ENCODE measurements at places on chromosomes 6 and 20.
A peak's percentile ranks its signal among the peaks of the same experiment; 100 is the strongest.

DNA sequence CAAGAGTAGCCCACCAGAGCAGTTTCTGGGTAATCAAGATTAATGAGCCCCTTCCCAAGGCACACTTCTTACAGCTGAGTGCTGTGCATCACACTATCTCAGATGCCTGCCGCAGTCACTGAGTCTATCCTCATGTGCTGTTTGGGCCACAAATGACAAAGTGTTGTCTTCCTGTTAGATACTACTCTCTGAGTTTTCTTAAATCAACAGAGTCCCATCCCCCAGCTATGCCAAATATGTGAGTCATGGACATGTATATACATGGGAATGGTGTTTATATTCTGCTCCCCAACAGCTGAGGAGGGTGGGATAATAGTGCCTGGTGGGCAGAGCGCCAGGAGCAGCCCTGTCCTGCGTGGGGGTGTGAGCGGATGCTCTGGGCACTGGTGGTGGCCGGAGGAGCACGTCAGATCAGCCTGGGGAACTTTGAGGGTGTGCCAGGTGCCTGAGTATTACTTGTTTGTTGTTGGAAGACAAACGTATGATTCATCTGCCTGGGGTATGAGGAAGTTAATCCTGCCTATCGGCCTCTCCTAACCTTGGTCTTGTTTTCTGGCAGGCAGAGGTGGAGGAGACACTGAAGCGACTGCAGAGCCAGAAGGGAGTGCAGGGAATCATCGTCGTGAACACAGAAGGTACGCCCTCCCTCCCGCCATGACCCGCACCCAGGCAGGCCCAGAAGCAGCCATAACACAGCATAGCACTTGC, 9.6 kb downstream of the DYNLRB1 start:
- no peak for DNase-seq

GRCh38 chr6:86016077-86016476, 373.4 kb upstream of the SYNCRIP start:
- no peak for DNase-seq

DNA sequence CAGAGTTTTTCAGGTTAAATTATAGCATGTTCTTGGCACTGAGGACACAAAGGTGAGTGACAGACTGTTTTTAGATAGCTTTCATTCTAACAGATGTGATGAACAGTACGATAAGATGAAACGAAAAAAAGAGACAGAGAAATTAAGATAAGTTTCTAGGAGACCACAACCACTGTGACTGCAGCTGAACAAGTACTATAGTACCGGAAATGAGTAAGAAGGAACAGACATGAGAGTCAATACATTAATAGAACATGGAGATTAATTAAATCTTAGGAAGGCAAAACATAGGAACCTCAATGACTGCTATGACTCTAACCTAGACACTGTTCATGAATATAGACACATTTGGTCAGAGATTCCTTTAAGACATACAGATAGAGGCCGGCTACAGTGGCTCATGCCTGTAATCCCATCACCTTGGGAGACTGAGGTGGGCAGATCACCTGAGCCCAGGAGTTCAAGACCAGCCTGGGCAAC, 40.2 kb downstream of the HBS1L start:
- no peak for DNase-seq

- DNase-seq, result no peak
Observed at GRCh38 chr6:131216246-131216645, 81.0 kb downstream of the AKAP7 start.

DNA sequence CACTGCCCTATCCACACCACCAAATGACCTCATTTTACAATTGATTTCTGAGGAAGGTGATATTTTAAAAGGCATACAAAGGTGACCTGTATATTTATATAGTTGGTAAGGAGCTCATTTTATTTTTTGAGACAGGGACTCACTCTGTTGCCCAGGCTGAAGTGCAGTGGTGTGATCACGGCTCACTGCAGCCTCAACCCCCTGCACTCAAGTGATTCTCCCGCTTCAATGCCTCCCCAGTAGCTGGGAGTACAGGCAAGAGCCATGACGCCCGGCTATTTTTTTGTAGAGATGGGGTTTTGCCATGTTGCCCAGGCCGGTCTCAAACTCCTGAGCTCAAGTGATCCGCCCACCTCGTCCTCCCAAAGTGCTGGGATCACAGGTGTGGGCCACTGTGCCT, 13.0 kb downstream of the NCOA5 start:
- no peak for DNase-seq

DNA sequence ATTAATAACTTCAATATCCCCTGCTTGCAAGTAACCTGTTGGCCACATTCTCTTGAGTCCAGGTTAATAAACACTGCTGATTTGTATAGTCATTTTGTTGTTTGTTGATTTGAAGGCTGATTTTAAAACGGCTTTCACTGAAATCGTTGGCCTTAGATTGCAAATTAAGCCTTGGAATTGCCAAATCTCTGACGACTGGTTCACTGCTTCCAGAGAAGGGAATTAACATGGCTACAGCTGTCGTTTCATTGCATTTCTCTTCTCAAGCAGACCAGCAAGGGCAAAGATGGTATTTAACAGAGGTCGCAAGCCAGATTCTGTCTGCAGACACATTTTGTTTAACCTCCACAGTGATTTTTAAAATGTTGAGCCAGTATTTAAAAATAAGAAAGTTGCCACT, 470.9 kb downstream of the TFAP2A start:
- no peak for DNase-seq

DNA sequence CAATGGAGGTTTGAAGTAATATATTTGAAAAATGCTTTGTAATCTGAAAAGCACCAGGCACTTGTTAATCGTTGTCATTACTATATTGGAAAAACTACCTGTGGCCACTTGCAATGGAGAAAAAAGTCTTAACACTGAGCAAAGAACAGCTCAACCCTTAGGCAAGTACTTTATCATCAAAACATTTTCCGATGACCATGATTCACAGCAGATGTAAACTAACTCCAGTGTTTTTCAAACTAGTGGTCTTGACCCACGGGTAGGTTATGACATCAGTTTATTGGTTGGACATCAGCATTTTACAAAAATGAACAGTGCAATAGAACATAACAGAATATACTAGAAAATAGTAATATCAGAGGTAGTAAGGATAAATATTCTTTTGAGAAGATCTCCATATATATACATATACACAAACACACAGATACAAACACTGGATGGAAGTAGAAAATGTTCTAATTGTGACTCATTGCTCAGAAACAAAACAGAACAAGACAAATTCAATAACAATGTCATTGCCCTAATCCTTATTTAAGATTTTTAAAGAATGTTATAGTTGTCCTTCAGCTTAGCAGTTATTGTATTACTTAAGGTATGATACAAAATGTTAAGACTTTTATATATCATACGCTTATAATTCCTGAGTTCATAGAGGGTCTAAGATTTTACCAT, 123.0 kb downstream of the PLCB1 start:
- DNase-seq, result no peak

GRCh38 chr6:3386374-3386857, 70.4 kb downstream of the SLC22A23 start:
- DNase-seq, result no peak

- no peak for DNase-seq
Observed at GRCh38 chr20:64100946-64101688, 6.2 kb downstream of the NPBWR2 start.

GRCh38 chr6:78810698-78811097, 56.7 kb upstream of the IRAK1BP1 start:
- no peak for DNase-seq

- peak; percentile 87 for DNase-seq
Observed at GRCh38 chr20:5393218-5393870, 76.6 kb upstream of the PROKR2 start.

DNA sequence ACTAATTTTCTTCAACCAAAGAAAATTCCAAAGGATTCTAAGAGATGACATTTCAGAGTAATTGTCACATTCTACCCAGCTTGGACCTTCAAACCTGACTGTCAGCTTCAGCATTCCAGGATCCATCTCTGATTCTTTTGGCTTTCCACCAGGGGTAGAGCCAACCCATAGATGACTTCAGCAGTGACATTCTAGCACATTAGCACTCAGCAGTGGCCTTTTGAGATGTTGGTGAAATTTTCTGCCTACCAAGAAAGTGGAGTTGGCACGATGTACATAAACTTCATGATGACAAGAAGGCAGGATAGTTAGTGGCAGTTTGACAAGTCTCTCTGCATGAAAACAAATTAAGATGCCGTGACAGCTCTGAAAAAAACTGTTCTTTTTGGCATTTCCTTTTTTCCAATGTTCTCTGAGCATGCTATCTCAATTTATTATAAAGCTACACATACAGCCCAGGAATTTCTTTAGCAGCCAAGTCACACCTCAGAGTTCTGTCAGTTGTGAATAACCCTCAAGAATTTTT, 466.5 kb upstream of the RNF217 start:
- no peak for DNase-seq

DNA sequence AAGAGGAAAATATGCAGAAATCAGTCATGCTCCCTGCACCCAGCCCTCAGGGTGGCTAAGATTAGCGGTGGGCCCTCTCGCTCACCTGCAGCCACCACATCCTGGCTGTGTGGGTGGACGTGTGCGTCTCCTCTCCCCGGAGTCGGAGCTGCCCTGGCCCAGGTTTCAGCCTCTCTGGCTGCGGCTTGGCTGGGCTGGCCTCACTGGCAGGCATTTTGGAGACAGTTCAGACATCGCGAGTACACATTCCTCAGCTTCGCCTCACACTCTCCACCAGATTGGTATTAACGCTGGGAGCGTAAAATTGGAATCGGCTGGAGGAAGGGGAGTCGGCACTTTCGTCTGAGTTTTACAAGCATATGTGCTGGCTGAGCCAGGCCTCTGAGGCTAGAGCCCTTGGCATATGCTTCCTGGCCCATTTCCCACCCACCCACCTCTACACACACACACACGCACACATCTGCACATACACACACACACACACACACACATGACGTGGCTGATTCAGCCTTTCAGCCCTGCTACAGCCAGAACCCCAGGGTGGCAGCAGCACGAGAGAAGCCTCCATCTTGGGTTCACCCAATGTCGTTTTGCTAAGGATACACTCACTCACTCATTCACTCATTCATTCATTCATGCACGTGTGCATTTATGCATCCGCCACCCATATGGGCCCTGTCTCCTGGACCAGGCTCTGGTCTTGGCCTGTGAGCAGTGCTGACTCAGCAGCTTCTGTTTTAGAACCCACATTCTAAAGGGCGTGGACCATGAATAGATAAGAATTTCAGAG, 42.9 kb downstream of the BCAS4 start:
- DNase-seq, result no peak

DNA sequence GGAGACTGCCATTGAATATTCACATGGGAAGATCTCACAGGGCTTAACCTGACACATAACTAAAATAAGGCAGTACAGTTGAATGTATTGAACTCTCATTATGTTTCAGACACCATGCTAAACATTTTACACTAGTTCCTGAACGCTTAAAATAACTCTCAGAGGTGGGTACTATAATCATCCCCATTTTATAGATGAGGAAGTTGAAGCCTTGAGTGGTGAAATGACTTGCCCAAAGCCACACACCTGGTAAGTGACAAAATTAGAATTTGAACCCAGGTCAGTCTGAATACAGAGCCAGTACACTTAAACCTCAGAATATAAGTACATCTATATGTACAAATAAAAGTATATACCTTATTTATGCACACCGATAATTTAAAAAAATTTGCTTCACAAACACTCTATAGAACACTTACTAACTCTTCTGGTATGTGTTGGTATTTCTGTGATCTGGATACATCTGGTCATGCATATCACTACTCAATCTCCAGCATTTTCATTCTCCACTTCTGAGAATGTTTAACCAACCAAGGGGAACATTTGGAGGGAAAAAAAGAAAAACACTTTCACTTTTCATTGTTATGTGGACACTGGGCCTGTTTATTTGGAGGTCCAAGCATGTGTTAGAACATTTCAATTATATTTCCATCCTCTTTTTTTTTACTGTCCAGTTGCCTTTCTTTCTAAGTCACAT, 4.6 kb upstream of the BICRAL start:
- DNase-seq, result no peak

GRCh38 chr20:38630727-38631126, 29.1 kb downstream of the ARHGAP40 start:
- no peak for DNase-seq

- DNase-seq, result no peak
Observed at GRCh38 chr6:9503111-9503761, 911.6 kb downstream of the TFAP2A start.

DNA sequence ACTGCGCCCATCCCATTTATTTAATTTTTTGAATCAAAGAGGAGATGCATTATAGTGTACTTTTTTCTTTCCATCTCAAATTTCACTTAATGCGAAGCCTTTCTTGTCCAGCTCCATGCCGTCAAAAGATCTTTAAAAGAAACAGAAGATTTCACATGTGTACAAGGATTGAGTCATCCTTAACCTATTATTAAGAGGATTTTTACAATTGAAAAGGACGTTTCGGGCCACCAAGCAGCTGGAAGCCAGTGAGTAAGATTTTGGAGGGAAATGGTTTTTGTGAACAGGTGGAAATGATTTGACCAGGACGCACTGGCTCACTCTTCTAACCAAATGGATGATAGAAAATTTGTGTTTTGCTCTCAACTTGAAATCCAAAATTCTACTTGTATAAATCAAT, 15.1 kb upstream of the CCDC170 start:
- DNase-seq, result no peak

- DNase-seq, result no peak
Observed at GRCh38 chr6:22221630-22222029, 75.2 kb downstream of the PRL start.

GRCh38 chr6:64012351-64013001, 376.9 kb downstream of the PHF3 start:
- no peak for DNase-seq

- no peak for DNase-seq
Observed at GRCh38 chr20:23588434-23589403, 17.0 kb downstream of the CST9 start.

- no peak for DNase-seq
Observed at GRCh38 chr6:81759782-81760181, 7.3 kb upstream of the TENT5A start.

DNA sequence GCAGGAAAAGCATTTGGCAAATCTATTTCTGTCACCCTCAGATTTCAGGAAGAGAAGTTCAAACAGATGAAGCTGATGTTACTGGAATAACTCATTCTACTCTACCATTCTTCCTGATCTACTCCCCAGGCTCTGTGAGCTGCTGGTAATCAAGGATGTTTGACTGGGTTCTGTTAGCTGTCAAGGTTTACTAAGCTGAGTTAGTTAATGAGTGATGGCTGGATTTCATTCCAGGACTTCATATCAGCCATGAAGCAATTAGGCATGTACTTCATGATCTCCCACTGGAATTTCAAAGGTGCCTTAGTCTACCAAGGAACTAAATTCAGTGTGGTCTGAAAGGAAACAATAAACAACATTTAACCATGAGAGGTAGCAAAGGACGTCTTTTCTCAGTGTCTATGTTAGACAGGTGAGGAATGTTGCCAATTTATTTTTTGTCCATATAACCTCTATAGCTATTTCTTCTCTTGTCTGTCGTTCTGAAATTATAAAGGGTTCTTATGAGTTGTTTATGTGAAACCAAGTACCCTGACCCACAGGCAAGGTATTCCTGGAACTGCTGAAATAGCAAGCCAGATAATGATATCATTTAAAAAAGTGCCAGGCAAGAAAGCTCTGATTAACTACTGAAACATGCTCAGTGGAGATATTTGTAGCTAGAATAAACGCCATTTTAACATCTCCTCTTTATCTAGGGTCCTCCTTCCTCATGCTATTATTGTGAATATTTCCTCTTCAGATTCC, 112.9 kb downstream of the BACH2 start:
- no peak for DNase-seq

Data from NCI-H187 (cell line).